ENCODE measurements at places on chromosomes 2 and 18. TPM values are rescaled to one million over a fixed set of nuclear protein-coding genes. Genes with fewer than 3 reads are reported as not detected.

DNA sequence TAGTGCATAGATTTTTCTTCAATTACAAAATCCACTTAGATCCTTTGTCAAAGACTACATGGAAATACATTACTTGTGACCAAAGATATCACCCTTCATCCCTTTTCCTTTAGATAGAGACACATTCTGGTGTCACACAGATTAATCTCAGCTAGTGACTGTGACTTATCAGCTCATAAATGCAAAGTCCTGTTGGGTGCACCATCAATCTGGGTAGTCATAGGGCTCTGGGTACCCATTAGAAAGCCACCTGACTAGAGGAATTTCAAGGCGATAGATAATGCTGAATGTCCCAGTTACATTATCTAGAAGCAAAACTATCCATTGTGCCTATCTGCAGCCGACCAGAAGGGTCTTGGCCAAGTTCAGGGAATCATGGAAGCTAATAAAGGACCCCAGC is 2.6 kb upstream of the APOB start:
- no peak for DNase-seq
- H3K27me3 ChIP-seq, result no peaks in the 10 kb centered on the region
- no peak overlapping the region for H3K4me3 ChIP-seq

DNA sequence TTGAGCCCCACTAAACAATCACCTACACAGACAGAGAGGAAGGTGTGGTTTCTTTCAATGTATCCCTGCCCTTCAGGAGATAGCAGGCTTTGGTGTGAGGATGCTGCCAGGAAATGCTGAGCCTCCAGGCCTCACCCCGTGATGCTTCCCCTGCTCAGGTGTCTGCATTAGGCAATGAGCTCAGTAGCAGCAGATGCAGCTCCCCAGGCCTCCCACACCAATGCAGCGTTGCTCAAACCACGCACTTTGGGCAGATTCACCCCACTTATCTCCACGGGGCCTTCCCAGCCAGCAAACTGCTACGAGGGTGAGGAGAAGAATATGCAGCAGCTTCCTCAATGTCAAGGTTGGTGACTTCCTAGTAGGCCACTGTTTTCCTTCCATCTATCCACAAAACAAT is 229.3 kb upstream of the PXDN start:
- DNase-seq, result no peak

DNA sequence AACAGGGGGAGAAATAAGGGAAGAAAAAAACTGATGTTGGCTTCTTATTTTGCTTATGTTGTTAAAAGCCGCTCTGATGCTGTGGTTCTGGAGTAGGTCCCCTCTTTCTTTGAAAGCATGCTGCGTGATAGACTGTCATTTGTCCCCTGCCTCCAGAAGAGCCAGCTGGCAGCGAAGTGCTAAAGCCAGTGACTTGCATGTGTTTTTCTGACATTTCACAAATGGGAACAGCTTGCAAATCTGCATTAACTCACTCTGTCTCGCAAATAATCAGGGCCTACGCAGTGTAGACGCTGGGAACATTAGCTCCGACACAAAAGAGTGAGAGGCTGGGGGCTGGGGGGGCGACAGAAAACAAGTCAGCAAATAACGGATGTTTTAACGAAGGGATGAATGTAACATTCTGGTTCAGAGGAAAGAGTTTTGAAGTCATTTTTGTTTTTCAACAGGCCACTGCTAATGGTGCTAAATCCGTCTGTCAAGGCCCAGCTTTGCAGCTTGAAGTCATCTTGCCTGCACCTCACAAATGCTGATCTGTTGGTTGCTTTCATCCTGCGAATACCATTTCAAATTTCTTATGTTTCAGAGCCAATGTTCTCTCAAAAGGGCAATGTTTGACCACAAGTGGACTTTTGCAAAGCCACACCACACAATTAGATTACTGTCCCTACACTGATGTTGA is 68.8 kb upstream of the PIK3C3 start:
- no peaks in the 10 kb centered on the region for H3K27me3 ChIP-seq
- no peak overlapping the region for H3K4me3 ChIP-seq
- no peak overlapping the region for H3K27ac ChIP-seq

DNA sequence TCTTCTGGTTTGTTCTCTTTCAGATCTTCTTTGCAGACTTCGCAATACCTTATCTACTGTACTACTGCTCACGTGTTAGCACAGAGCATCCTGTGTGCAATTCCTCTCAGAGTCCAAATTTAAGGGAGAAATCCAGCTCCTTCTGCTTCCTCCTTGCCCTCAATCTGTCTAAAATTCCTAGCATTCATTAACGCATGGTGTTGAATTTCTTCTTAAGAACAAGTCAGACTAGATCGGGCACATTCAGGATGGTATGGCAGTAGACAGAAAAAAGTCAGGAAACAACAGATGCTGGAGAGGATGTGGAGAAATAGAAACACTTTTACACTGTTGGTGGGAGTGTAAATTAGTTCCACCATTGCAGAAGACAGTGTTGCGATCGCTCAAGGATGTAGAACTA is 206.1 kb upstream of the CDH7 start:
- H3K4me3 ChIP-seq, result no peak overlapping the region
- H3K36me3 ChIP-seq, result no peaks in the 10 kb centered on the region
- no peaks in the 10 kb centered on the region for H3K4me1 ChIP-seq
- DNase-seq, result no peak

The CHRNG gene
- not detected for total RNA-seq

All from testis (tissue), 5 donors.